ENCODE measurements at places on chromosomes 4 and X.
A peak's percentile ranks its signal among the peaks of the same experiment; 100 is the strongest.

DNA sequence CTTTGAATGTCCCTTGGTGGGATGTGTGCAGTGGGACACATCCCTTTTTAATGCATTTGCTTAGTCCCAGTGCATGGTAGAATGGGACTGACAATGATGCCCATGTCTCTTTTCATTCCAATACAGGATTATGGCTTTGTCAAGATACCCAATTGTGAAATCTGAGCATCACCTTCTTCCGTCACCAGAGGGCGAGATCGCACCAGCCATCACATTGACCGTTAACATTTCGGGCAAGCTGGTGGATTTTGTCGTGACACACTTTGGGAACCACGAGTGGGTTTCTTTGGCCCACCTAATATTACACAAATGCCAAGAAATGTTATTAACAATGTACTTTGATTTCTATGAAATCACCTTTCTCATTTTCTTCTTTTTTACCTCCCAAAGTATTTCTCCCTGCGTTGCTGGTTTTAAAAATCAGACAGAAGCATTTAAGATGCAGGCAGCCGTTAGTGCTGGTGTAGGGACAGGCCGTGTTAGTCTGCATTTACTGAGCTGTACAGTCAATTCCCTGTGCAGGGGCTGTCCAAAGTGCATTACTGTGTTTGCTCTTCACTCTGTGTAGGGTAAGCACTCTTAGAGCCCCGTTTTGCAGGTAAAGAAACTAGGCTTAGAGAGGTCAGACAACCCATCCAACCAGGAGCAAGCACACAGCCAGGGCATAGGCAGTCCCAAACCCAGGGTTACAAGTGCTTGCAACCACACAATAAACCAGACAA is 46.5 kb downstream of the CWH43 start:
- peak; percentile 51 for DNase-seq

- no peak for DNase-seq
Measured at GRCh38 chr4:7999279-7999678, 59.6 kb upstream of the AFAP1 start.

DNA sequence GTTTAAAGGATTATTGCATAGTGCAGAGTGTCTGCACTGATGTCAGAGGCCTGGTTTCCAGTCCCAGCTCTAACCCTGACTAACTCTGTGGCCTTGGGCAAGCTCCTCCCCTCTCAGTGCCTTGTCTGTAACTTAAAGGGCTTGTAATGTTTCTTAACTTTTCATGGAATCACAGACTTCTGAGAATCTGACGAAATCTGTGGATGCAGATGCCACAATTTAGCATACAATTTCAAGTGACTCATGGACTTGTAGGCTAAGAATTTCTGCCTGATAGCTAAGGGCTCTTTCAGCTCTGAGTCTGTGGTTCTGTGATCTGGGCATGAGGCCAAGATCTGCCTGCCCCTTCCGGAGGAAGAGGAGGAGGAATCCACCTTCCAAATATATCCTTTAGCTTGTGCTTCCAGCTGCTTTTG is 236.9 kb downstream of the AR start:
- no peak for DNase-seq

DNA sequence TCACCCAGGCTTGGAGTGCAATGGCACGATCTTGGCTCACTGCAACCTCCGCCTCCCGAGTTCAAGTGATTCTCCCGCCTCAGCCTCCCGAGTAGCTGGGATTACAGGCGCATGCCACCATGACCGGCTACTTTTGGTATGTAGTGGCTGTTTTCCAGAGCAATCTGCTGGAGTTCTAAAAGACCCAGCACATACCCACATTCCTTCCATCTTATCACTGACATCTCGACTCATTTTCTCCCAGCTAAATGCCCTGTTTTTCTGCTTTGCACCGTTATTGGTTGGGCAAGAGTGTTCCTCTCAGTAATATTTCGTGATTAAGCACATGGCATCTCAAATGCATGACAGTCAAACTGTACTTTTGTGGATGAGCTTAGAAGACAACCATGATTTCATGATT is 53.7 kb downstream of the PRKX start:
- DNase-seq: no peak

- no peak for DNase-seq
Measured at GRCh38 chr4:102388611-102389010, 43.3 kb upstream of the SLC39A8 start.

- DNase-seq: no peak
Measured at GRCh38 chr4:87051121-87051713, 116.4 kb downstream of the AFF1 start.

GRCh38 chr4:129623233-129623875 is 527.4 kb downstream of the C4orf33 start:
- DNase-seq: peak; percentile 99

DNA sequence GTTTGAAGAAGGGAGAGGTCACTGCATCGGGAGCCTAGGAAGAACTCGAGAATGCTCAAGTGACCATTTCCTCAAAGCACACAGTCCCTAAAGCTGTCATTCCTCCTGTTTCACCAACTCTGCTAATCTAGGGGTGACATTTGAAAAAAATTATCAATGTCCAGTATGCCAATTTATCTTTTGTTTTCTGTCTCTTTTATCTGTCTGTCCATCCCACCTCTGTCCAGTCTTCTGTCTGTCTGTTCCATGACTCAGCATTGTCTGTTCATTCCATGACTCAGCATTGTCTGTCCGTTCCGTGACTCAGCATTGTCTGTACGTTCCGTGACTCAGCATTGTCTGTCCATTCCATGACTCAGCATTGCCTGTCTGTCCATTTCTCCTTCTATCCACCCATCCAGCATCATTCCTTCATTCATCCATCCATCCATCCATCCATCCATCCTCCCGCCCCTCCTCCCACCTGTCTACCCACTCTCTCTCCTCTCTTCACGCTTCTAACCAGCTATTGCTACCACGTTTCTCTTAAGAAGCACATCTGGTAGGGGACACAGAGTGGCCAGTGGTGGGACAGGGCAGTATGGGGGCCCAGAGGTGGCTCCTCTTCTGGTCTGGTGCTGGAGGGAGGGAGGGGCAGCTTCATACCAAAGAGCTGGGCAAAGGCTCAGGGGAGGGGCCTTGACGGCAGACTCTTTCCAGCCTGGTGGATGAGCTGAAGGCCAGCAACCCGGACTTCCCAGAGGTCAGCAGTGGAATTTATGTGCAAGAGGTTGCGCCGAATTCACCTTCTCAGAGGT is 34.1 kb downstream of the HTRA3 start:
- no peak for DNase-seq

- no peak for DNase-seq
Measured at GRCh38 chr4:124133753-124134152, 578.8 kb downstream of the ANKRD50 start.

DNA sequence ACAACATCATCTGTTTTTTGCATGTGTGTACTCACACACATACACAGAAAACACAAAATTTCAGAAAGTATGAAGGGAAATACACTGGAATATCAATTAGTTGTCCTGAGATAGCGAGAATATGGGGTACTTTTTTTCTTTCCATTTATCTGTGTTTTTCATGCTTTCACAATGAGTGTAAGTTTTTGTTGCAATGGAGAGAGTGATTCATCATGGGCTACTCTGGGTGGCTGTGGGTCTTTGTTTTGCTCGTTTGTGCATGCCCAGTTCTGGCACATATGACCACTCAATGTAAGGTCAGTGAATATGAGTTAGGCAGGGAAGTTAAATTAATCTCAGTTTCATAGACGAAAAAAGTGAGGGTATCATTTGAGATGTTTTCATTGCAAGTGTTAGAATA is 26.9 kb downstream of the XK start:
- DNase-seq: no peak

DNA sequence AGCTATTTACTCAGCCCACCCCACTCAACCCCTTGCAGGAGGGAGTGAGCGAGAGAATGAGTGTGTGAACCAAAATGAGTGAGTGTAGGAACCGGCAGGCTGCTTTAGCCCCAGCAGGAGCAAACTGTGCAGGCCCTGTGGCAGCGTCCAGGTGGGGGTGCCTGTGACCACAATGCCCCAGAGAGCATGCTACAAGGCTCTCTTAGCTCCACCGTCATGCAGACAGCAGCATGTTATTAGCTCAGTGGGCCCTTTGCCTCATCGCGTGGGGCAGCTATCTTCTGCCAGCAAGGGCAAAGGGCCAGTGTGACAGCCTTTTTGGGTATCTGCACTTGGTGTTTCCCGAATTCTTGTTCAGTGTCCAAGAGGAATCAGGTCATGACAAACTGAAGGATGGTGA is 271.3 kb downstream of the GPM6A start:
- DNase-seq: no peak

GRCh38 chr4:5004496-5004895 is 14.8 kb downstream of the CYTL1 start:
- DNase-seq: no peak

DNA sequence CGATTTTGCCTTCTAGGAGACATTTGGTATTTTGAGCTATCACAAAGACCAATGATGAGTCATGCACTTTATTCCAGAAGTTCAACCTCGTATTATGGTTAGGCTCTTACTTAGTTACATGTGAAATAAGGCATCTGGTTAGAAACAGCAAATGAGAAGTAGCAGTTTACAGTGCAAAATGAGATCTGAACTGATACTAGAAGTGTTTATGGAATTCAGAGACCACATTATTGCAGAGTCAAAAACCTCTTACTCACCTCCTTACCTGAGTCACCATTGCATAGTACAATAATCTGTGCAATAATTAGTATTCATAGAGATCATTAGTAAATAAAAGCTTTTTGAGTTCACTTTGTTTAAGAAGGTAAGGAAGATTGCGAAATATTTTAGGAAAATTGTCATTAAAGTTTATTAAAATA is 38.7 kb downstream of the SEC24B start:
- no peak for DNase-seq

DNA sequence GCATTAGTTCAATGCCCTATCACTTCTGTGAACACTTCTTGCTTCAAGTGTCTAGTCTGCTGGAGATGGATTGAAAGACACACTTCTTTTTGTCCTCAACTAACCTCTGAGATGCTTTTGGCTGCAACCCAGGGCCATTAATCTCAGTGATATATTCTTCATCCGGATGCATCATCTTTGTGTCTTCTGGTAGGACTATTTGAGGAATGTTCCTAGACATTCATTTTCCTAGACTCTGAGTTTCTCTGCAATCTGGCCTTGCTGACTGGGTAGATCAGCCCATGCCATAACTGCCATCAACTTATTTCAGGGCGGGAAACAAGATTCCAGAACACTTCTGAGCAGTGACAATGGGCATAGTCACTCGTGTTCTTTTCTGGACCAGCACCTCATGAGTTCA is 329.4 kb downstream of the PDGFC start:
- DNase-seq: no peak

DNA sequence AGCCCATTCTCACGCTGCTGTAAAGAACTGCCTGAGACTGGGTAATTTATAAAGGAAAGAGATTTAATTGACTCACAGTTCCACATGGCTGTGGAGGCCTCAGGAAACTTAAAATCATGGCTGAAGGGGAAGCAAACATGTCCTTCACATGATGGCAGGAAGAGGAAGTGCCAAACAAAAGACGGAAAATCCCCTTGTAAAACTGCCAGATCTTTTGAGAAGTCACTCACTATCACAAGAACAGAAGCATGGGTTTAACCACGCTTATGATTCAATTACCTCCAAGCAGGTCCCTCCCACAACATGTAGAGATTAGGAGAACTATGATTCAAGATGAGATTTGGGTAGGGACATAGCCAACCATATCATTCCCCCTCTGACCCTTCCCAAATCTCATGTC is 335.5 kb downstream of the IL15 start:
- DNase-seq: no peak

DNA sequence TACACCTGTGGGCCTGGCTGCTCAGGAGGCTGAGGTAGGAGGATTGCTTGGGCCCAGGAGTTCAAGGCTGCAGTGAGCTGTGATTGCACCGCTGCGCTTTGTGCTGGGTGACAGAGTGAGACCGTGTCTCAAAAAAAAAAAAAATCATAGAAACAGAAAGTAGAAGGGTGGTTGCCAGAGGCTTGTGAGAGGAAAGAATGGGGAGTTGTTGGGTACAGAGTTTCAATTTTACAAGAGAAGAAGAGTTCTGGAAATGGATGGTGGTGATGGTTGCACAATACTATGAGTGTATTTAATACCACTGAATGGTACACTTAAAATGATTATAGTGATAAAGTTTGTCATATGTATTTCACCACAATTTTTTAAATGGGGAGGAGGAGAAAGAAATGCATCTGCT is 10.2 kb upstream of the GLOD5 start:
- DNase-seq: no peak

DNA sequence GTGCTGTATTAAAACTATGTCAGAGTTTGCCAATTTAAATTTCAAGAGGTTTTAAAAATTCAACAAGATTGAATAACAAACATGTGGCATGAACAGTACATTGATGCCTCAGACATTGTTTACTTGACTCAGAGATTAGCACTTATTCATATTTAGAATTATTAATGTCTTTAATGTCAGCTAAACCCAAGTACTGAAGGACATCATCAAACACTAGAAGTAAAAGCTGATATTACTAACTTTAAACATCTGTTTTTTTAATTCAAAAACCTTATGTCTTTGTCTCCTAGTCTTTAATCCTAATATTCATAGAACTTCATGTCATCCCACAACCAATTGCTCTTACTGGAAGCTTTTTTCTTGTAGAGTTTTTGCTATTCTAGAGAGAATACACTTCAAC is 406.2 kb upstream of the PCDH7 start:
- no peak for DNase-seq

DNA sequence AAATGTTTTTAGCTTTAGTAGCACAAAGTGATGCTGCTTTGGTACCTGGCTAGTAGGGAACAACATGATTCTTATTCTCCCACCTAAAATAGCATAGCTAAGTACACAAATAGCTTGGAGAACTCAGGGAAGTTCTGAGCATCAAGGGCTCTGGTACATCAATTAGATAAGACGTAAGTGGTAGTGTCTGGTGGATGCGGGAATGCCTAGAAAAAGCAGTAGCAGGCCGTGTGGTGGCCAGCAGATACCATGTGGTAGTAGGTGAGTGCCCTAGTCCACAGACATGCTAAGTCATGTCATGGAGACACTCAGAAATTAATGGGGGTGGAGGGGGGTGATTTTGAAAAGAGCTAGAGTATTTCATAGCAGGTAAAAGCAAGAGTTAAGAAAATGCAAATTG is 347.3 kb upstream of the NOCT start:
- DNase-seq: no peak

GRCh38 chrX:11097933-11098332 is 13.2 kb upstream of the HCCS start:
- no peak for DNase-seq

DNA sequence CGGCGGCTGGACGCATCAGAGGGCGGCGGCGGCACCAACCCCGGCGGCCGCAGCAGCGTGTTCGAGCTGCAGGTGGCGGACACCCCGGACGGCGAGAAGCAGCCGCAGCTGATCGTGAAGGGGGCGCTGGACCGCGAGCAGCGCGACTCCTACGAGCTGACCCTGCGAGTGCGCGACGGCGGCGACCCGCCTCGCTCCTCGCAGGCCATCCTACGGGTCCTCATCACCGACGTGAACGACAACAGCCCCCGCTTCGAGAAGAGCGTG is 1.9 kb downstream of the PCDH7 start:
- DNase-seq: no peak

DNA sequence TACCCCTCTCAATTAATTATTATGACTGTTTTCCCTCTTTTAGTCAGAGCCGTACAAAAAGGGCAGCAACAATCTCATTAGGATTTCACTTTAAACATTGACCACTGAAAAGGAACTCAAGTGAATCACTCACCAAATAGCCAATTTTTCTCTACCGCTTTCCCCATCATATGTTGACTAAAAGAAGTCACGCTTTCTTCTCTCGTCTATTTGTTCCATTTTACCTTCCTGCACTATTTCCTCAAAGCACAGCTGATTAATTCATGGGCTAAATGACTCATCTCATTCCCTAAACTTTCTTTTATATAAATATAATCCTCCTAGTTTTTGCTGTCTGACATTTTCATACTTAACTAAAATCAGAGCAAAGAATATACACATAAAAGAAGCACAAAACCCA is 8.2 kb downstream of the MID1 start:
- no peak for DNase-seq

- no peak for DNase-seq
Measured at GRCh38 chrX:49230500-49231232, 2.5 kb downstream of the CACNA1F start.
